ENCODE measurements at places on chromosomes 4 and X. TPM values are rescaled to one million over a fixed set of nuclear protein-coding genes. Genes with fewer than 3 reads are reported as not detected.

RAB41 gene
- not detected for total RNA-seq

BGN gene
- total RNA-seq = 11.2 TPM

PLXNB3 gene
- total RNA-seq = 3.1 TPM

FREM3 gene
- total RNA-seq = 0.09 TPM

All from dermis lymphatic vessel endothelial cell (primary cell).